ENCODE measurements at places on chromosomes 3 and 15. TPM values are rescaled to one million over a fixed set of nuclear protein-coding genes. Genes with fewer than 3 reads are reported as not detected.
A peak's percentile ranks its signal among the peaks of the same experiment; 100 is the strongest.

DNA sequence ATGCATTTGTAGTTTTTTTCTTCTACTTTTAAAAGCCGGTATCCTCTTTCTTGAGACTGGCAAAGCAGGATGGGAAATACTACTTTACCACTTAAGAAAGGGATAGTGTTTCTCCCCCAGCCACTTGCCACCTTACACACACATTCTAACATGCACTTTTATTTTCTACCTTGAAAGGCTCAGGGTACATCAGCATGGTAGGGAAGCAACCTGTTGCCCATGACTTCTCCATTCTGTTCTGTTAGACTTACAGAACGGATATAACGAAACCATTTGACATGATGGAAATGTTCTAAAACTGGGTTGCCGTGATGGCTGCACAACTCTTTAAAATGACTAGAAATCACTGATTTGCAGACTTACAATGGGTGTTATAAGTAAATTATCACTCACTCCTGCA, 405.5 kb downstream of the SHQ1 start:
- DNase-seq: no peak

GRCh38 chr3:96266395-96267190, 547.8 kb upstream of the EPHA6 start:
- no peak for DNase-seq

- DNase-seq: no peak
Observed at GRCh38 chr15:48520376-48521155, 124.9 kb downstream of the FBN1 start.

DNA sequence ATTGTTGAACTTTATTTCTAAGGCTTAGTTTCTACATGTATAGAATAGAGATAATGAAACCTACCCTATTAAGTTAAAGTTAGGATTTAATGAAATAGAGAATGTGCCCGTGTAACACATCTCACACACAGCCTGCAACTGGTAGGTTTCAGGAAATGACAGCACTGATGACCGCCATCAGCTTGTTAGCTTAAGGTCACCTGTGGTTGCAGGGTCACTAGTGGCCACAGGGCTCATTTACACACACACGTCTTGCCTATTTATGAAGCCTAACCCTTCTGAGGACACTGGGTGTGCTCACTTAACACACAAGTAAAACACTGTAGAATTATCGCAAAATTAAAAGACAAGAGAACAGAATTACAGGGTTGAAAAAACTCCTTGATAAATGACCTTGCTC, 20.1 kb downstream of the CHRM5 start:
- DNase-seq: peak; percentile 2

ZIC1 gene
- total RNA-seq: 25.5 TPM

DNA sequence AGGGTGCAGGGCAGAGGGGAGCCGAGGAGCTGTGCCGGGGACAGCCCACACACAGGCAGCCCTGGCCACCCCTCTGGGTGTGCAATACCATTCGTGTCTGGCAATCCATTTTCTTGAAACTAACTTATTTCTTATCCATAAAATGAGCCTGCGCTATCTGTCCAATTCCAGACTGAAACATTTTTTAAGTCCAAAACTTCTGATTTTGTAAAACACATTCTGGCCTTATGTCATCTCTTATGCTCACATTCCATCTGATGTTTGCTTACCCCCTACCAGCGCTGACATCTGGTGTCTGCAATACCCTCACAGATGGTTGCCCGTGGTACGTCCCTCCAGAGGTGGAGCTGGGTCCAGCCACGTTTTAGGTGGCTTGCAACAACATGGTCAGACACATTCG, 31.8 kb downstream of the PCSK6 start:
- no peak for DNase-seq

DNA sequence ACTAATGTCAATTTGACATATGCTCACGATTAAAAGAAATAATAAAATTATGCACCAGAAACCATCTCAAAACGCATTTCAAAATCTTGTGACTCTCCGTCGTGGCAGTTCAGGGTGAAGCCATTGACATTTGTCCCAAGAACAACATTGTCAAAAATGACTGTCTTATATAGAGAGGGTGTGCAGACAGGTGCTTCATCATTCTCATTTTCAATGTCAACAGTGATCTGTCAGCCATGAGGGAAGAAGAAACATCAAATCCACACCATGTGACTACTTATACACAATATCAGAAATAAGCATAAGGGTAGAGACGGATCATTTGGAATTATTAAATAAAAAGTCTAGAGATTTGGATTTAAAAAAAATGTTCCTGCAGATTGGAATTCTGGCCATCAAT, 65.1 kb upstream of the C3orf49 start:
- no peak for DNase-seq

- DNase-seq: peak; percentile 9
Observed at GRCh38 chr15:59020322-59020721, 32.9 kb downstream of the RNF111 start.

GRCh38 chr15:60541481-60542299, 62.7 kb upstream of the ICE2 start:
- DNase-seq: no peak

GRCh38 chr3:105177576-105177975, 189.1 kb upstream of the ALCAM start:
- peak; percentile 24 for DNase-seq

GRCh38 chr3:99721633-99722007, 83.2 kb downstream of the COL8A1 start:
- DNase-seq: no peak

- no peak for DNase-seq
Observed at GRCh38 chr3:197956626-197956988, 3.4 kb upstream of the LMLN start.
